Right lobe of liver (tissue), 6 donors: ENCODE measurements at places on chromosomes 4 and X. TPM values are rescaled to one million over a fixed set of nuclear protein-coding genes. Genes with fewer than 3 reads are reported as not detected.

The GRID2 gene
- total RNA-seq: not detected

The WDR45 gene
- 58.8 TPM for total RNA-seq

The TCEAL6 gene
- total RNA-seq: not detected

The SLC39A8 gene
- total RNA-seq: 24.7 TPM

The PLAC1 gene
- total RNA-seq: not detected

The TMPRSS11D gene
- total RNA-seq: not detected

The CLNK gene
- total RNA-seq: not detected

The PCDH18 gene
- total RNA-seq: 1.8 TPM
